Caki2 (cell line): ENCODE measurements at places on chromosomes 4 and X. TPM values are rescaled to one million over a fixed set of nuclear protein-coding genes. Genes with fewer than 3 reads are reported as not detected.

Gene CYP2U1
- total RNA-seq = 3.2 and 6.5 TPM in 2 replicates

Gene SUPT20HL2
- not detected in 2 replicates for total RNA-seq

Gene SGMS2
- 9.3 and 47.4 TPM in 2 replicates for total RNA-seq

Gene SLC16A2
- total RNA-seq = 0.14 and 0.70 TPM in 2 replicates

Gene ASB9
- total RNA-seq = 29.8 and 44.6 TPM in 2 replicates

DNA sequence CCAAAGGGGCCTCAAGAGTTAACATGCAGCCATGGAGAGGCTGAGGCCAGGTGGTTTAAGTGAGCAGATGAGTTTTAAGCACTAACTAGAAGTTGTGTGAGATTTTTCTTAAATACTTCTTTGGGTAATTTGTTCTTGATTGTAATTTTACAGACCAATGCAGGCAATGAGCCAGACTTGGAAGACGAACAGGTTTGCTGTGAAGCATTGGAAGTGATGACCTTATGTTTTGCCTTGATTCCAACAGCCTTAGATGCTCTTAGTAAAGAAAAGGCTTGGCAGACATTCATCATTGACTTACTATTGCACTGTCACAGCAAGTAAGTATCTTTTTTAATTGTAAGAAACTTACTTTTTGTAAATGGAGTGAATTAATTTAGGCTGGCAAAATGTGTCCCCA is 103.9 kb downstream of the USP9X start:
- no peak for DNase-seq
